Activated T-helper 2 cell treated with anti-CD3 and anti-CD28 coated beads, Interferon-gamma antibody, Interleukin-2, Interleukin-4, amounts not matched to agents 10 μg/mL and 5 μg/mL and 100 μg/mL, durations not matched to agents 14 hours and 24 hours and 36 hours (primary cell): ENCODE measurements at places on chromosomes 11 and 22. TPM values are rescaled to one million over a fixed set of nuclear protein-coding genes. Genes with fewer than 3 reads are reported as not detected.

DNA sequence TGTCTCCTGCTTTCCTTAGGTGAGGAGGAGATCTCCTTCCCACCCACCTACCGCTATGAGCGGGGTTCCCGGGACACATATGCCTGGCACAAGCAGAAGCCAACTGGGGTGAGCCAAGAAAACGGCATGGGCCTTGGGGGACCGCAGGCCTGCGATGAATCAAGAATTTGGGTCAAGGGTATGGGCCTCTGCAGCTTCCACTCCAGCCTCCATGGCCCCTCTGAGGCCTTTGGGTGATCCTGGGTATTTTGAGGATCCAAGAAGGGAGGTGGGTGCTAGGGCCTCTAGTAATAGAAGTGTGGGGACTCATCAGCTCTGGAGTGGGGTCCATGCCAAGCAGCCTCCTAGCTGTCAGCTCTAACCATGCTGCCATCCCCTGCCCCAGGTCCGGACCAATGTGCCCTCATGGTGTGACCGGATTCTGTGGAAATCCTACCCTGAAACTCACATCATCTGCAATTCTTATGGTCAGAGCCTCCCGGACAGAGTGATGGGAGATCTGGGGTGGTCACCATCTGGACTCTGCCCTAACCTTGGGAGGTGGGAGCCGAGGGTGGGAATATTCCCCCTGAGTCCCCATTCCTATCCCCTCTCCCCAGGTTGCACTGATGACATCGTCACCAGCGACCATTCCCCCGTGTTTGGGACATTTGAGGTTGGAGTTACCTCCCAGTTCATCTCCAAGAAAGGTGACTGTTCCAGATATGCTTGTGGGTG, 8.6 kb downstream of the INPPL1 start:
- H3K27ac ChIP-seq = no peak overlapping the region
- no peaks in the 10 kb centered on the region for H3K27me3 ChIP-seq

DNA sequence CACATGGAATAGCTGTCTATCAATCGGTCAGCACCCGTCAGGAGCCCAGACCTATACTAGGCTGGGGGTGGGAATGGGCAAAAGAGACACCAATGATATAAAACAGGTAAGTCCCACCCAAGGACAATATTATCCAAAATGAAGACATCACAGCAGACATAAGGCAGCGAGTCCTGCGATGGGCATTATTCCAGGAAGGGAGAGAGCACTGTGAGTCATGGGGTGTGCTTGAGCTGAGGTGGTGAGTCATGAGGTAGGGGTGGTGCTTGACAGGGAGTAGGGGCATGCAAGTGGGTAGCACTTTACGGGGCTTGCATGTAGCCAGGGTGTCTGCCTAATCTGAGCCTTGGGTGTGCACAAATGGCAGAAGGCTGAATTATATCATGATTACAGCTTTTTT, 605.0 kb upstream of the CADM1 start:
- H3K36me3 ChIP-seq = no peaks in the 10 kb centered on the region
- H3K4me3 ChIP-seq = no peak overlapping the region
- H3K27ac ChIP-seq = no peak overlapping the region
- H3K27me3 ChIP-seq = no peaks in the 10 kb centered on the region

DNA sequence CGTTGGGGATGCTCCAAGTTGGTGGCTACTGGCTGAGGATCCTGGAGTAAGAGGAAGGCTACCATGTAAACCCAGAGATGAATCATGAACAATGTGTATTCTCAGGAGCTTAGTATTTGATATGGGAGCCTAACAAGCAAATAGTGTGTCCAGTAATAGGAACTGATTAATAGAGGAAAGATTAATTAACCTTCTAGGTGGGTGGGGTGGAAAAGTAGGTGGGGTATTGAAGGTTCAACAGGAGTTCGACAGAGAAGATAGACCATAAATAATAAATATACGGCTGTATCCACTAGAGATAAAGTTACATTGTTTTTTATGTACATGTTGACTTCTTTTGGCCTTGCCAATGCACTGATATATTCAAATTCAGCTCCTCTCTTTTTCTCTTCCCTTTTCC, 43.1 kb downstream of the BMAL1 start:
- no peaks in the 10 kb centered on the region for H3K36me3 ChIP-seq
- H3K4me1 ChIP-seq = peaks cover 27% of the 10 kb centered on the region
- no peak for DNase-seq
- H3K27ac ChIP-seq = peak overlapping the region; percentile 7

DNA sequence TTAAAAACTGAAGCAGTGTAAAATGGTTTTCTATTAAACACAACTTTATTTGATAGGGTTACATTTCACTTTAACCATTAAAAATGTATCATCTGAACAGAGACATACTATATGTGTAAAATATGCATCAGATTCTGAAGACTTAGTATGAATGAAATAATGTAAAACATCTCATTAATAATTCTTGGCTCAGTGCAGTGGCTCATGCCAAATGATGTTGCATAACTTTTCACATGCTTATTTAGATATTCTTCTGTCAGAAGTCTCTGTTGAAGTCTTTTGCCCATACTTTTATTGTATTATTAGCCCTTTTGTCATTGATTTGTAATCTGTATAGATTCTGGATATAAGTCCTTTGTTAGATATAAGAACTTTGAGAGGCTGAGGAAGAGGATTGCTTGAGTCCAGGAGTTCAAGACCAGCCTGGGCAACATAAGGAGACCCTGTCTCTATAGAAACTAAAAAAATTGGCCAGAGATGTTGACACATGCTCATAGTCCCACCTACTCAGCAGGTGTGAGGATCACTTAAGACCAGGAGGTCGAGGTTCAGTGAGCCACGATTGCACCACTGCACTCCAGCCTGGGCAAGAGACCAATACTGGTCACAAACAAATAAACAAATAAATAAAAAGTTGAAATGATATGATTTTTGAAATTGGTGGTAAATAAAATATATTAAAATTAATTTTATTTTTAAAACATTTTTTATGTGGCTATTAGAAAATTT, 73.8 kb upstream of the PARVA start:
- peaks cover 13% of the 10 kb centered on the region for H3K36me3 ChIP-seq
- no peak overlapping the region for H3K4me3 ChIP-seq
- no peaks in the 10 kb centered on the region for H3K4me1 ChIP-seq
- no peak for DNase-seq
- peaks cover under 1% of the 10 kb centered on the region for H3K27me3 ChIP-seq
- H3K27ac ChIP-seq = no peak overlapping the region

DNA sequence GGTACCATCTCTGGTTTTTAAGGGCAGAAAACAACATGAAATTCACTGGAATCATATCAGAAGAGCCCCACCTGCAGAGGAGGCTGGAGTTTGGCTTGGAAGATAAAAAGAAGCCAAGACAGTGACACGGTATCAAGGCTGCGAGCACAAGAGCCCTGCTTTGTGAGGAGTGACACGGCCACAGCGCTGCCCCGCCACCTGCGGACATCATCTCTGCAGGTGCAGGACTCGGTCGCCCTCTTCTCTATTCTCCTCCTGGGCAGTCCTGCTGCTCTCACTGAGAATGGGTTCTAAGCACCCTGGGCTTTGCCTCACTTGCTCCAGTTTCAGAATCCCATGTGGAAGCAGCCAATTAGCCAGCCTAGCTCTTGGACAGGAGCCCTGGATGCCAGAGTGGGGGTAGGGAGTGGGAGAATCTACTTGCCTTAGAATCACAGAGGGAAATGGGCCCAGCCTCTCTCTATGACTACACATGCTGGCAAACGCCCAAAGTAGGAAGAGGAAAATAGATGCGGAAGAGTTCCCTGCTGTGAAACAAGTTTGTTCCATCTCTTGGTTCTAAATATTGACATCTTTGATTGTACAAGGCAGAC, 17.1 kb downstream of the APOL4 start:
- H3K36me3 ChIP-seq = no peaks in the 10 kb centered on the region
- H3K27ac ChIP-seq = no peak overlapping the region
- no peak overlapping the region for H3K4me3 ChIP-seq
- peaks cover 2% of the 10 kb centered on the region for H3K27me3 ChIP-seq
- peaks cover 3% of the 10 kb centered on the region for H3K4me1 ChIP-seq

DNA sequence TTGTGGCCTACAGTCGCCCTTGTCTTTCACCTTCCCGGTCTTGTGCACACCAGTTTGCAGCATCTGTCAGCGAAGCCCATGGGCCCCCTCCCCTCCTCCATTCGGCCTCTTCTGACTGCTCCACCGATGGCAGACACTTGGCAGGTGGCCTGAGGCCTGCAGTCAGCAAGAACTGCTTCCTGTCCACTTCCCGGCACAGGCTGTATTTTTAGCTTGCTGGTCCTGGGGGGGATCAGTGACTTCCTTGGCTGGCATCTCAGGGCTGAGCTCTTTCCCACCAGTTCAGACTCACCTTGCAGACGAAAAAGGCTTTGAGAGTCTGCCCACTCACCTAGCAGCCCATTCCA, 106.4 kb downstream of the SYN3 start:
- H3K27ac ChIP-seq = no peak overlapping the region
- H3K27me3 ChIP-seq = no peaks in the 10 kb centered on the region
- no peak for DNase-seq
- no peak overlapping the region for H3K4me3 ChIP-seq
- no peaks in the 10 kb centered on the region for H3K4me1 ChIP-seq
- H3K36me3 ChIP-seq = no peaks in the 10 kb centered on the region

GRCh38 chr11:47243454-47243853, 5.2 kb downstream of the ACP2 start:
- H3K27ac ChIP-seq = peak overlapping the region; percentile 35
- H3K36me3 ChIP-seq = peaks cover 63% of the 10 kb centered on the region
- no peak for DNase-seq
- H3K27me3 ChIP-seq = no peaks in the 10 kb centered on the region
- H3K4me3 ChIP-seq = no peak overlapping the region
- peaks cover 17% of the 10 kb centered on the region for H3K4me1 ChIP-seq

GRCh38 chr11:67626970-67627369, 2.8 kb downstream of the NUDT8 start:
- H3K36me3 ChIP-seq = no peaks in the 10 kb centered on the region
- H3K27me3 ChIP-seq = no peaks in the 10 kb centered on the region
- H3K4me1 ChIP-seq = peaks cover 9% of the 10 kb centered on the region
- H3K27ac ChIP-seq = no peak overlapping the region

DNA sequence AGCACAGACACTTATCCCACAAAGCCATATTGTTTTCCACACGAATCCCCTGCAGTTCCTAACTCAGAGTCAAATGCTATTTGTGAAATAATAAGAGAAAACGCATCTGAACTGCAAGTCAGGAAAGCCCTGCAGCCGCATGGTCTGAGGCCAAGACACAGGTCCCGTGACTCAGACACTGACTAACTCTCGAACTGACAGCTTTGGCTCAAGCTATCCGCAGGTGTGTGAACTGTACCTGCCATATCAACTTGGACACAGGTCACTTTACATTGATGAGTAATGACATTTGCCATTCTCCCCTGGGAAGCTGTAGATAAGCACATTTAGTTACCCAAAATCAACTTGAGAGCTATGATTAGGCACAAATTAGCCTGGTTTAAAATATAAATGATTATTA, 34.9 kb upstream of the NFRKB start:
- no peaks in the 10 kb centered on the region for H3K4me1 ChIP-seq
- no peaks in the 10 kb centered on the region for H3K27me3 ChIP-seq
- DNase-seq = no peak

DNA sequence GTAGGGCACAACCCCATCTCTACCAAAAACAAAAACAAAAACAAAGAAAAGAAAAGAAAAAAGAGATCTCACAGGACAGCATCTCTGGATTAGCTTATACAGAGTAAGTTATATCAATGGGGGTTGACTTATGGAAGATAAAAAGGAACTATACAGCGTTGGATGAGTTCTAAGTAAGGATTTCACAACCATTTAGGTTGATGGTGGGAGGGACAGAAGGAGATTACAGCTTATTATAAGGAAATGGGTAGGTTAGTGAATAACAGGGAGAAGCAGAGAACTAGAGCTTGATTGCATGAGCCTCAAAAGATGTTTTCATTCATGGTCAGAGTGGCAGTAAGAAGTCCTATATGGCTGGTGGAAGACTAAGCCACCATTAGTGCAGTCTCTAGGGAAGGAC, 60.3 kb downstream of the CECR2 start:
- peaks cover 5% of the 10 kb centered on the region for H3K27me3 ChIP-seq
- DNase-seq = no peak
- H3K4me3 ChIP-seq = no peak overlapping the region
- H3K4me1 ChIP-seq = no peaks in the 10 kb centered on the region
- no peaks in the 10 kb centered on the region for H3K36me3 ChIP-seq
- H3K27ac ChIP-seq = no peak overlapping the region

Gene OR51I2
- not detected in 2 replicates for total RNA-seq

Gene BSCL2
- 28.7 and 32.8 TPM in 2 replicates for total RNA-seq

Gene CARD18
- not detected in 2 replicates for total RNA-seq

Gene UPK3A
- not detected in 2 replicates for total RNA-seq

Gene MS4A6E
- total RNA-seq = not detected in 2 replicates

Gene OR4C13
- not detected in 2 replicates for total RNA-seq
